Activated CD4-positive, alpha-beta memory T cell treated with anti-CD3 and anti-CD28 coated beads, Interleukin-2, amount 10 ng/mL, durations not matched to agents 7 days and 5 days (primary cell): ENCODE measurements at places on chromosomes 5 and 9. TPM values are rescaled to one million over a fixed set of nuclear protein-coding genes. Genes with fewer than 3 reads are reported as not detected.

The EQTN gene
- total RNA-seq, result not detected

DNA sequence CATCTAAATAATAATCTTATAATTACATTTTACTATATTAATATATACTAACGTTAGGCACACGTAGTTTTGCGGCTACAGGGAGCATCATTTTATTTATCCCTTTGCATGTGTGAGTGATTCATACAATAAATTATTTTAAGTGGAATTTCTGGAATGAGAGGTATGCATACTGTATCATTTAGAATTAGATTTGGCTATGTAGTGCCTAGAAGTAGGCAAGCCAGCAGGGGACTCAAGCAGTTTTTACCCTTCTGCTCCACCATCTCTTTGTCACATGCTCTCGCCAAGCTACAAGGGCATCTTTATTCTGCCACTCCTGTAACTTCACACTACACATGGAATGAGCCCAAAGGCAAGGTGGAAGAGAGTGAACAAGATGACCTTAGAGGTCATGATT lies 60.8 kb downstream of the MEGF10 start:
- DNase-seq, result no peak

- DNase-seq, result no peak
Measured at GRCh38 chr9:93949694-93950449, 5.3 kb downstream of the BARX1 start.

The KCNIP1 gene
- not detected for total RNA-seq

DNA sequence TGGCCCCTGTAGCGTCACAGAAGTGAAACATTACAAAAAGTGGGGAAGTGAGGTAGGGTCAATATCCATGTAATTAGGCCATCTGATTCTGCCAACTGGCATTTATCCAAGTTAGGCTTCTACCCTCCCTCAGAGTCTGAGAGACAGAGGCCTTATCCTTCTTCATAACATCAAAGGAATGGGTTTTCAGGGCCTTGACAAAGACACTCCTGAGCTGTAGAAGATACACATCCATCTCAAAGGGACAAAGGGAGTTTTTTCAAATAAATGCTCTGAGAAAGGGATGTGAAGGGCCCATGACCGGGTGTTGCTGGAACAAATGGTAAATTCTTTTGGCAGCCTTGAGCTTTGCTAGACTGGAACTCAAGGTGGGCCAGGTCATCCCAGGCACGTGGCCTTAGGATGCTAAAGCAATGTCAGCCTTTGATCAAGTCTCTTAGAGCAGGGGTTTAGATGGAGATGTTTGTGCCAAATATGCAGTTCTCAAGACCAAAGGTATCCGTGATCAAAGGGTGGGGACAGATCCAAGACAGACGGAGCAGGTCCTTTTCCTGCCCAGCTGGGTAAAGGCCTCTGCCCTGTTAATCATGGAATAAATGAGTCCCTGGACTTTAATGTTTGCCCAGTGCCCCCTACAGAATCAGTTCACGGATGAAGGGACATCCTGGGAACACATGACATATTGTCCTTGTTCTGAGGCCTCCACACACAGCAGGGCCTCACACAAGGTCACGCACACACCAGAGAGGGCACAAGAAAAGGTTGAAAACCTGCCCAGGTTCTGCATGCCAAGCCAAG lies 10.0 kb upstream of the FAM169A start:
- no peak for DNase-seq

- DNase-seq, result no peak
Measured at GRCh38 chr5:77946381-77947040, 170.4 kb upstream of the TBCA start.

DNA sequence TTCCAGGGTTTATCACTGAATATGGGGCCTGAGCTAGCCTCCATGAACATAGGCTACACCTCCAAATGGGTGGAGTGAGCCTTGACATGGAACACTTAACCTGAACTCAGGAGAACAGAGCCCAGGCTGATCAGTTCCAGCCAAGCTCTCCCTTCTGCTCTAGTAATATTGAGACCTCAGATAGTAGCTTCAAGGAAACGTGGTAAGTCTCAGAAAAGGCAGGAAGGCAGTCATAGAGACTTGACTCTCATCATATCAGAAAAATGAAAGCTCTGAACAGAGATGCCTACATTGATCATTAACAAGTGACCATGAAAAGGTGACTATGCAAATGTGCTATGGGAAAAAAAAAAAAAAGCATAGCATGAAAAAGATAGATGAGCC lies 40.5 kb upstream of the MYO10 start:
- no peak for DNase-seq

DNA sequence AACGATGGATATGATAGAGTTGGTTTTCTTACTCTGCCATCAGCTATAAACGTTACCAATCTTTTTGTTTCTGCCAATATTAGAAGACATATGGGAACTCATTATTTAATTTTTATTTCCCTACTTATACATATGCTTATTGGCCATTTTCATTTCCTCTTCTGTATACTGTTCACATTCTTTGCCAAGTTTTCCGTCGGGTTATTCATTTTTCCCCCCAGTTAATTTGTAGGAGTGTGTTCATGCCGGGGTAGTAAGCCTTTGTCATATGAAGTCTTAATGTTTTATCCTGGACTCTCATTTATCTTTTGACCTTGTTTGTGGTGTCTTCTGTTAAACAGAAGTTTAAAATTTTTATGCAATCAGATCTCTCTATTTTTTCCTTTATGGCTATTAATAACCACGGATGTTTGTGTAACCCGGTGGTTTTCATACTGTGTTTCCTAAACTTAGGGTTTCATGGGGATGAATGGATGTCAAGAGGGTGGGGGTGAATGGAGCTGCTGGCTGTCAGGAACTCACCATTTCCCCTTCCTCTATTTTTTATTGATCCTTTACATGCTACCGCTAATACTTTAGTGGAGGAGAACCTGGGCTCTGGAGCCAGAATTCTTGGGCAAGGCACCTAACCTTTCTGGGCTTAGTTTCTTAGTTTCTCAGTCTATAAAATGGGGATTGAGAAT lies 42.5 kb upstream of the PPARGC1B start:
- no peak for DNase-seq

- DNase-seq, result no peak
Measured at GRCh38 chr5:96175090-96175489, 213.4 kb upstream of the ELL2 start.

DNA sequence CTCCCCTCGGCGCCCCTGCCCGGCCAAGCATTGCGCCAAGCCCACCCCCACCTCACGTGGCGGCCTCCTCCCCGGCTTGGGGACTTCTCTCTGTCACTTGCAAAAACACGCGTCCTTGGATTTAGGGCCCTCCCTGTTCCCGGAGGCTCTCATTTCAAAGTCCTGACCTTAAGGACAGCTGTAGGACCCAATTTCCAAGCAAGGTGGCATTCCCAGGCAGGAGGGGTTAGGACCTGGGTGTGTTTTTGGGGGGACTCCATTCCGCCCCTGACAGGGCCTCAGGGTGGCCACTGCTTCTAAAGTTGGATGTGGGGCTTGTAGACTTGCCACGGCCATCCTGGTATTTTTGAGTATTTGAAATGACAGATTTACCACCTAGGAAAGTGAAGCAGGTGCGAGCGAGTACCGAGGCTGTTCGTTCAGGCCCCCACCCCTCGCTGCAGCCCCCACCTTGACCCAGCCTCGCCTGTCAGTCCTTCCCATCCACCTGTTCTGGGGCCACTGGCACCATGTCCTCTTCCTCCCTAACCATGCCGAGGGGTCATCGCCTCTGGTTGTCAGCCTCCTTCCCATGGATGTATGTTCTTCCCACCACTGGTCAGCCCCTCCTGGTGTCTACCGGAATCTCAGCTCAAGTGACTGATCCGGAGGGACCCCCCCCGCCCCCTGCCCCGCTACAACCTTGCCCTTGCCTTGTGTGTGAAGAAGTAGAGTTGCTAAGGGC lies 52.4 kb downstream of the MRPL36 start:
- DNase-seq, result no peak

GRCh38 chr9:69718218-69718617 lies 41.6 kb downstream of the PTAR1 start:
- no peak for DNase-seq

DNA sequence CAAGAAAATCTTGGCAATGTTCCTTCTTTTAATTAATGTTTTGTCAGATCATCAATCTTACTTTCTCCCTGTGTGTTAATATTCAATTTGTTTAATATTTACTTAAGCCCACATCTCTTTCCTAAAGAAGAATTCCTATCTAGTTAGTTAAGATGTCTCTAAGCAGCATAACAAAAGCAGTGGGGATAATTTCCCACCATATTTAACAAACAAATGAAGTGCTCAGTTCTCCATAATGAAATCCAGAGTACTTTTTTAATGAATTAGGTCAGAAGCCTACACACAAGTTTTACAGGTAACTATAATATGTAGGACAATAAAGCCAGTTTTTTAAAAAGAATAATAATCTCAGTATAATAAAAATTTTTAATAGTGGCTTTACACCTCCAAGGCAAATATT lies 1918.8 kb downstream of the EFNA5 start:
- no peak for DNase-seq

GRCh38 chr5:133260715-133261114 lies 208.9 kb downstream of the HSPA4 start:
- no peak for DNase-seq

The PPWD1 gene
- 46.7 TPM for total RNA-seq

The SCGB3A1 gene
- total RNA-seq, result not detected

DNA sequence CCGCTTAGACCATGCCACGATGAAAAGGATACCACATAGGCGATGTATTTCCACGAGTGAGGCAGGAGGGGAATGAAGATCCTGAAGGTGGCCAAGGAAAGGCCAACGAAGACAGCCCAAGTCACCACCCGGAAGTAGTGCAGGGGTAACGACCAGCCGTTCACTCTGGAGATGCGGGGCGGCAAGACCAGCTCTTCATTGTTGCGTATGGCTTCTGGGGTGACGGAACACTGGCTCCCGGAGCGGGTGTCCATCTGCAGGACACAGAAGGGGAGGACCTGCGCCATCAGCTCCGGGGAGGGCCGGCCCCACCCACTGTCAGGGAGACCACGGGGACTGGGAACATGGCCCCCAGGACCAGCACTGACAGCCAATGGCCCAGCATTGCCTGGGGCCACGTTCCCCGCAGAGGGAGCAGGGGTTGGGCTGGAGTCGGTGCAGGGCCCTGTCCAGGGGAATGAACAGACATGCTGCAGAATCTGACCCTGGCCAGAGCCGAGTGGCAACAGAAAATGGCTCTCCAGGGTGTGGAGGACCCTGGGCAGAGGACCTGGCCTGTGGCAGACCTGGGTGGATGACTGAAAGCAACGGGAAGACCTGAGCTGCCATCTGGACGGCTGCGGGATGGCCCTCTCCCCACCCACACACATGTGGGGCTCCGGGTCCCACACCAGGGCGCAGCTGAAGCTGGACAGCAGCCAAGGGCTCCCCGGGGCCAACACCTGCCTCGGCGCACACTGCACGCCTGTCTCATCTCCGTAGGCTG lies 17.7 kb downstream of the ZDHHC11B start:
- DNase-seq, result peak; percentile 15

The C8G gene
- 3.2 TPM for total RNA-seq

DNA sequence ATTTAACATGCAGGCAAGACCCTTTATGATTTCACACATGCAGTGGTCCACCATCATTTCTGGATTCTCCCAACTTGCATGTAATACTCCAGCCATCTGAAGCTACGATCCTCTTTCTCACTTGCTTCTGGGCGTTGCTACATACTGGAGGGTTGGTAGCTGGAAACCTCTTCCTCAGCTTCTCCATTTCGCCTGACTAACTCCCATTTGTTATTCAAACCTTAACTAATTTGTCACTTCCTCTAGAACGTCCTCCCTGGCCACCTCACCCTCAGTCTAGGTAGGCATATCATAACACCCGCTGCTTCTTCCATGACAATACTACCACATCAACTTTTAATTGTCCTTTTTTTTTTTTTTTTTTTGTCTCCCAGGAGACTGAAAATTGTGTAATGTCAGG lies 72.6 kb upstream of the EQTN start:
- no peak for DNase-seq

- no peak for DNase-seq
Measured at GRCh38 chr5:102295534-102296177, 428 bp downstream of the SLCO4C1 start.

- DNase-seq, result no peak
Measured at GRCh38 chr5:77906806-77907205, 130.7 kb upstream of the TBCA start.

- DNase-seq, result no peak
Measured at GRCh38 chr5:148372893-148373292, 10.9 kb upstream of the FBXO38 start.

DNA sequence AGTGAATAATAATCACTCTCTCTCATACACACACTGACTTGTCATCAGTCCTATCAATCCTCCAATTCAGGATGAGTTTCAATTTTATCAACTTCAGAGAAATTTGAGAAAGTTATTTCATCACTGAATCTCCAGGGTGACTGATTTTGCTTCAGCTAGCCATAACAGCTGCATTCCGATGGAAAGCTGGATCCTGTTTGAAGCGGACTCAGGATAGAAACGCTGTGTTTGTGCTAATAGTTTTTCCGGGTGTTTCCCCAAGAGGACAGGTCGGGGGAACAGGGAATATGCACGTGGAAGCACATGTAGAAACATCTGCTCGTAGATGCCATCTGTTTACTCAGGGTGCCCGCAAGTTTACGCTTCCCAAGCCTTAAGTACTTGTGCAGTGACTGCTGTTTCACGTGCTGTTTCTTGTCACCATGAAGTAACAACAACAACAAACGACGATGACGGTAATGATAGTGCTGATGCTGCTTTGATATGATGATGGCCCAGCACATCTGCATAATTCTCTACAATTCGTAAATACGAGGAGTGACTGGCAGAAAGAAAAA lies 263.7 kb upstream of the DAPK1 start:
- no peak for DNase-seq

The FAM200C gene
- total RNA-seq, result 1.0 TPM

DNA sequence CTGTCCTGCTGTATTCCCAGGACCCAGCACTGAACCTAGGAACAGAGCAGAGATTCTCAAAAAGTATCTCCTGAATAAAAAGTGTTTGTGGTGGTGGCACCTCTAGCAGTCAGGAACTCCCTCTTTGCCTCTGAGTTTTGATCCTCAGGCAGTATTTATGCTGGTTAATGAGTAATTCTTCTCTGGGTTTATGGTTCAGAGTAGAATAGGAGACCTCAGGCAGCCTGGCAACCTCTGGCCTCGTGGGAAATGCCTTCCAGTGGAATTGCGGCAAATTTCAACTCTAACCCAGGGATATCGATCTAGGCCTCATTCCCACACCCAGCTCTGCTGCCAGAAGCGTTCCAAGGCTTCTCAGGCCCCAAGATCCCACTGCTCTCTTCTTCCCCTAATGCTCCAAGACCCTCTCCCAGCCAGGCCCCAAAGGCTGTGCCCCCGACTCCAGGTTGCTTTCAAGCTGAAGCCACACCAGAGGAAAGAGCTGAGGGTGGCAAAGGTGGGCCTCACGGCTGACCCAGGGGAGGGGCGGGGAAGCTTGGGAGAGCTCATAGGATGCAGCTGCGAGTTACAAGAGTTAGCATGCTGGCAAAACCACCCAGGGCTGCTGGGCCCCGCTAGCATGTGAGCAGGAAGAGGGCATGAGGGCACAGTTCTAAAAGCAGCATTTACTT lies 10.9 kb upstream of the HDHD3 start:
- DNase-seq, result no peak

DNA sequence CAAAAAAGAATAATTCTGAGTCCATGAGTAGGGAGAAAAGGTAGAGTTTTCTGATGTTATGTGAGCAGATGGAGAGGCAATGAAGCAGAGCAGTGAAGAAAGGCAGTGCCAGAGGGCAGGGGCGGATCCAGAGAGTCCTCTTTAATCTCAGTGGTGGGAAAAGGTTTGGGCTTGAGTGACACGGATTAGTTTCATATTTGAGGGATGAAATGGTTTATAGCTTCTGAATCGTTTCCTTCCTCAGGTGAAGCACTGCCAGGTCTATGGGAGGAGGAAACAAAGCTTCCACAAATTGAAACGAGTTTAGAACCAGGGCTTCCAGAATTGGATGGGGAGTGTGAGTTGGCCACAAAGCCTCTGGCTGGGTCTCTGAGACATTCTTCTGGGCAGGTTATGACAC lies 517.0 kb upstream of the PAPPA start:
- no peak for DNase-seq

The CEP72 gene
- total RNA-seq, result 24.2 TPM
